ENCODE measurements at places on chromosomes 5 and 9.
A peak's percentile ranks its signal among the peaks of the same experiment; 100 is the strongest.

GRCh38 chr9:34717996-34718614 lies 8.2 kb upstream of the CCL21 start:
- DNase-seq = no peak

DNA sequence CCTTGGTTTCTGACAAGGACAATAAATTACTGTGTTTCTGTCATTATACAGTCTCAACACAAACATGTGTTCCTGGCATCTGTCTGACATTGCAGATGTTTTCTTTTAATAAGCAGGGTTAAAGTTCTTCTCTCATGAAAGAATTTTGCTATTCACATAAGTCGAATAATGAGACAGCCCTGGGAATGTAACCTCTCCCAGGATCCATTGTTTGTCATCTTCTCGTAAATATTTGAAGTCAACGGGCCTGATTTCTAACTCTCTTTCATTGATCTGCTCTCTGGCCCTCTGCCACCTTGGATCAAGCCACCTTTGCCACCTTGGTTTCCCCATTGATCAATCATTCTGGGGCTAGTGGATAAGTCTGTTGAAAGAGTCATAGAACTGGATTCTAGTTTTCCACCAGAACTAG lies 12.9 kb upstream of the CAST start:
- DNase-seq = no peak

- peak; percentile 64 for DNase-seq
These were observed 536 bp downstream of the FEM1C start for GRCh38 chr5:115544043-115544435.

- DNase-seq = no peak
These were observed 29.7 kb downstream of the C9orf152 start for GRCh38 chr9:110178281-110178680.

Data from ovary (tissue), 10 donors.